ENCODE measurements at places on chromosomes 5 and 9.

DNA sequence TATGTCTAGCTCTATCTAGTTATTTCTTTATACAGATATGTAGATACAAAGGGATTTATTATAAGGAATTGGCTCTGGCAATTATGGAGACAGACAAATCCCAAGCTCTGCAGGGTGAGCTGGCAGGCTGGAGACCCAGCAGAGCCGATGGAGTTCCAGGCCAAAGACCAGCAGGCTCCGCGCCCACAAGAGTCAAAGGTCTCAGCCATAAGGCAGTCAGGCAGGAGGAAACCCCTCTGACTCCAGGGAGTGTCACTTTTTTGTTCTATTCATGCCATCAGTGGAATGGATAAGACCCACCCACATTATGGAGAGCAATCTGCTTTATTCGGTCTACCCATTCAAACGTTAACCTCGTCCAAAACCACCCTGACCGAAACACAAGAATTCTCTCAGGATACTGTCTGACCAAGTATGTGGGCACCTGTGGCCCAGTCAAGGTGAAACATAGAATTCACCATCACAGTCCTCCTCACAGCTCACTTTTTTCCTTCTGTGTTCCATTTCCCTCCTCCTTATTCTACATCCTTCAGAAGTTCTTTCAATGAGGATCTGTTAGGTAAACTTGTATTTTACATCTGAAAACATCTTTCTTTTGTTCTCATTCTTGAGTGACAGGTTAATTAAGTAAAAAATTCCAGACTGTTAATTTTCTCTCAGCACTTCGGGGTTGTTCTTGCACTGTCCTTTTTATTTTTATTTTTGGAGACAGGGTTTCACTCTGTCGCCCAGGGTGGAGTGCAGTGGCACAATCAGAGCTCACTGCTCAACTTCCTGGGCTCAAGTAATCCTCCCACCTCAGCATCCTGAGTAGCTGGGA, 21.2 kb downstream of the RNF130 start:
- DNase-seq = no peak

DNA sequence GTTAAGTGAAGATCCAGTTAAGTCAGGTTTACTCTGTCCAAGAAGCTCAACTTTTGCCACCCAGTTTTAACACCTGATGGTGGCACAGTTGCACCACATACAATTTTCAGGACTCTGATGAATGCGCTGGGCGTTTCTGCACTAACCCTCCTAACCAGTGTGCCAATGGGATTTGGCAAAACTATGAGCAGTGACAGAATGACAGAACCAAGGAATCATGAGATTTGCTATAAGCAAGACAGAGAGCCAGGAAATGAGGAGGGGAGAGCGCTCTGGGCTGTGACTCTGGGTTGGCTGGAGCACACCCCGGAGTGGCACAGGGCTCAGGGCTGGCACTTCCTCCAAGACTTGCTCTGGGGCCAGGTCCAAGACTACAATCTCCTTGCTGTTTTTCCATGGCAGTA, 84.1 kb downstream of the SH3PXD2B start:
- no peak for DNase-seq

GRCh38 chr5:125552486-125552885, 806.0 kb upstream of the ZNF608 start:
- no peak for DNase-seq

DNA sequence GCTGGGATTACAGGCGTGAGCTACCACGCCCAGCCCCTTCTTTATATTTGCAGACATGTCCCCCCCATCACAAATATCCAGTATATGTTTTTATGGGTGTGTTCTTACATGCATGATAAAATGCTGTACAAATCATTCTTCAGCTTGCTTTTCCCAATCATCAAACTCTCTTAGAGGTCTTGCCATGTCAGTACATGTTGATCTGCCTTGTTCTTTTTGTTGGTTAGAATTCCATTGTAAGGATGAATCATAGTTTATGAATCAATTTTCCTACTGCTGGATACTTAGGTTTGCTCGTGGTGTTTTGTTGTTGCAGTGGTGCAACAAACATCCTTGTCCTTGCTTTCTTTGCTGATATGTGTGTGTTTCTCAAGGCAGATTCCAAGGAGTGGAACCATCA, 79.9 kb upstream of the NEURL1B start:
- no peak for DNase-seq

- DNase-seq = no peak
Observed at GRCh38 chr5:6838736-6839135, 125.5 kb downstream of the TENT4A start.

DNA sequence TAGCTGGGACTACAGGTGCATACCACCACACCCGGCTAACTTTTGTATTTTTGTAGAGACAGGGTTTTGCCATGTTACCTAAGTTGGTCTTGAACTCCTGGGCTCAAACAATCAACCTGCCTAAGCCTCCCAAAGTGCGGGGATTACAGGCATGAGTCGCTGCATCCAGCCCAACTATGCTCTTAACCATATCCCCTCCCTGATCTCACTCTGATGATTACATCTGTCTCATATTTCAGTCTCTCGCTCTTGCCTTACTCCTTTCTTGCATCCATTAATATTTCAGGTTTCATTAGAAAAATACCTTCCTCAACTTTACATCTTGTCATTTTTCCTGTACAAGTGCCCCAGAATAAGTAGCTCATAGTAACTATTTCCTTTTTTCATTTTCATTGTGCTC, 61.0 kb upstream of the BASP1 start:
- no peak for DNase-seq

GRCh38 chr5:133426264-133426663, 186.1 kb downstream of the FSTL4 start:
- no peak for DNase-seq

DNA sequence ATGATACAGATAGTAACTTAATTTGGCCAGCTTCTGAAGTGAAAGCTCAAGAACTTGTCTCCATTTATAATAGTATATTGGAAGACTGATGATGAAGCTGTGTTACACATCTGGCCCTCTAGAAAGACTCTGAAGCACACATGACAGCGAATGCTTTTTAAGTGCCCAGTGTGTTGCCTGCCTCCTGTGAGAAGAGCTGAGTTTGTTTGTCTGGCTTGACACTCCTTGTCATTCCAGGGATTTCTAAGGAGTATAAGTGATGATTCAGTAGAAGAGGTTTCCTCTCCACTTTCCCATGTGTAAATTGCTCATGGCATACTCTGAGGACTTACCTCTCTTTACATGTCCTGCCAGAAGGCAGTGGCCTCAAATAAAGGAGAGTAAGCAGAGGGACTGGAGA, 30.4 kb upstream of the LRRTM2 start:
- DNase-seq = no peak

GRCh38 chr5:72436796-72437471, 70.3 kb downstream of the ZNF366 start:
- no peak for DNase-seq

DNA sequence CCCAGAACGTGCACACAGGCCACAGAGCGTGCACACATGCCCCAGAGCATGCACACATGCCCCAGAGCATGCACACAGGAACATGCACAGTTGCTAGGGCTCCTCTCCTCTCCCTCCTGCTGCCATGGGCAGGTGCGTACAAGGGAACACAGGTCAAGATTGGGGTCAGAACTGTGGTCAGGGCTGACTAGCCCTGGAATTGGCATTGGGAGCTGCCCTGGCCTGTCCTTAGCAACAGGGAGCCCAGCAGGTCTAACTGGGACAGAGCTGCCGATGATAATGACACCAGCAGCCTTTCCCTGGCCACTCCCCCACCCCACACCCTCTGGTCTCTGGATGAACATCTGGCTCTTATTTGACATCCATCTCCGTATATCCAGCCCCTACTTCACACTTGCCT, 8.0 kb downstream of the PCDH1 start:
- DNase-seq = no peak

- no peak for DNase-seq
Observed at GRCh38 chr9:36868586-36869282, 165.3 kb downstream of the PAX5 start.

DNA sequence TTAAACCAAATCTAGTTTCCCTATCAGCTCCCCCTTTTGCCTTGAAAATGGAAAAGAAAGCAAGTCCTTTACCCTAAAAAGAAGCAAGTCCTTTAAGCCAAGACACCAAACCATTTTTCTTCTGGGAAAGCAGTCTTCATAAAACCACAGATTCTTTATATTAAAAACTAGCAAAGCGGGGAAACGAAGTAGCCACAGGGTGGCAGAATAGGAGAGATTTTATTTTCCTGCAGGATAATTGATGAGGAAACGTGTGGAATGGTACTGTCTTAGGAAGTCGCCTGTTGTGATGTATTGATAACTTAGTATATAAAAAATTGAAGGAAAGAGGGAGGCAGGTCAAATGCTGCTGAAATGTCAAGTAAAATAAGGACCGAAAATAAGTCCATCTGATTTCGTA, 41.1 kb downstream of the ZNF883 start:
- no peak for DNase-seq

DNA sequence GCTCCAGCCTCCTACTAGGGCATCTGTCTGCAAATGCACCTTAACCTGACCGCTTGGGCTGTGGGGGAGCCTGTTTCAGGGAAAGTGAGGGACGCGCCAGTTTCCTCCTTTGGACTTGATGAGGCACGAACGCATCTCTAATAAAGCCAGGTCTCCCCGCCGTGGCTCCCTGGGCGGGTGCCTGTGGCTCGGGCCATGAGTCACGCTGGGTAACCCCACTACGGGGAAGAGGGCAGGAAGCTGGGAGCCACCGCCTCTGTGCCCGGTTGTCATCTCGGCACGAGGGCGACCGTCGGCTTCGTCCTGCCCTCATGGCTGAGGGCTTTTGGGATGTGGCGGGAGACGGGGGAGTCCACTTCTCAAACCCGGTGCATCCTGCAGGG, 12.1 kb downstream of the NOTCH1 start:
- DNase-seq = no peak

DNA sequence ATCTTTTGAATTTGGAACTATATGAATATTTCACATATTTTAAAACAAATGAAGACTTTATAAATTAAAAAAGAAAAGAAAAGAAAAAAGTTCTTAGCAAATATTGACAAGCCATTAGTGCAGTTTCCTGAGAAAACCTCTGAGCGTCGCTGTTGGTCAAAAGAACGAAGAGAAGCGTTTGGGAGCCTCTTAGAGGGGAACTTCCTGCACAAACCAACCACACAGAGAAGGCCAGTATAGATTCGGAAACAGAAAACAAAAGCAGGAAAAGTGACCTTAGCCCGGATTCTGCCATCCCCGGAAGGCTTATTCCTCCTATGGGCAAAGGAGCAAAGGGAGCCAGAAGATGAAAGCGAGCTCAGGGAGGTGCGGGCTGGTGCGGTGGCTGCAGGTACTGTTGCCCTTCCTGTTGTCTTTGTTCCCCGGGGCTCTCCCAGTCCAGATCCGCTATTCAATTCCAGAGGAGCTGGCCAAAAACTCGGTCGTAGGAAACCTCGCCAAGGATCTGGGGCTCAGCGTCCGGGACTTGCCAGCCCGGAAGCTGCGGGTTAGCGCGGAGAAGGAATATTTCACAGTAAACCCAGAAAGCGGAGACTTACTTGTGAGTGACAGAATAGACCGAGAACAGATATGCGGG, at the start of gene PCDHGB2:
TSS of gene PCDHGB2 (plus strand) at position 205 of the 637 bp plus-strand sequence. CDS start at position 347, 142 bp downstream.
- DNase-seq = no peak

GRCh38 chr5:143251190-143251589, 152.3 kb downstream of the NR3C1 start:
- no peak for DNase-seq

DNA sequence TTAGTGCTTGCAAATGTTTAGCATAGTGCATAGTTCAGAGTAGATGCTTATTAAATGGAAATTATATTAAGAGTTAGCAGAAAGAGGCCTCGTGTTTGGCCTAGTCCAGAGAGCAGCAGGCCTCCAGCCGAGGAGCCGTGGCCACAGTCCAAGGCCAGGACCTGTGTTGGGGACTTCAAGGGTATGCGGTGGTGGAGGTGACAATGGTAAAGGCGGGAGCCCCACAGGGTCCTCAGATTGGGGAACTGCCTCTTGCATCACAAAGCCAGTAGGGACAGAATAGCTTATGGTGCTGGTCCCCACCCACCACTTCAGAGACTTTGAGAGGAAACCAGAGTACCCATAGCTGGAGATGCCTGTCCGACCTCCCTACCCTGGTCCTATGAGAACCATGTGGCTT, 554.6 kb upstream of the RIOK2 start:
- no peak for DNase-seq

DNA sequence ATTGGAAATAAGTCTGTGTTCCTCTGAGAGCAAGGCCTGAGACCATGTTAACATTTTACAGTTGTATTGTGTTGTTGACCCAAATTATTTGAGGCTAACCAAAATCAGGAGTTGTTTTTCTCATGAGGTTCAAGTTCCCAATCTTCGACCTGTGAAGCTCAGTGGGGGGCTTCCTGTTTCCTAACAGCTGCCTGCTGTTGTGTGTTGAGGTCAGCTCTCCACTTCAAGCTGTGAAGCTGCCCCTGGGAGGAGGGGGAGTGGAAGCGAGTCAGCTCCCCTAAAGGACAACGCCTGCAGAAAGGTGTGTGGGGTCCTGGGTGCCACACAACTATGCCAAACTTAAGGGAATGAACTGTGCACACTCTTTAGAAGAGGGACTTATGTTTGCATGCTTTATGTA, 295.5 kb downstream of the IRX1 start:
- no peak for DNase-seq

DNA sequence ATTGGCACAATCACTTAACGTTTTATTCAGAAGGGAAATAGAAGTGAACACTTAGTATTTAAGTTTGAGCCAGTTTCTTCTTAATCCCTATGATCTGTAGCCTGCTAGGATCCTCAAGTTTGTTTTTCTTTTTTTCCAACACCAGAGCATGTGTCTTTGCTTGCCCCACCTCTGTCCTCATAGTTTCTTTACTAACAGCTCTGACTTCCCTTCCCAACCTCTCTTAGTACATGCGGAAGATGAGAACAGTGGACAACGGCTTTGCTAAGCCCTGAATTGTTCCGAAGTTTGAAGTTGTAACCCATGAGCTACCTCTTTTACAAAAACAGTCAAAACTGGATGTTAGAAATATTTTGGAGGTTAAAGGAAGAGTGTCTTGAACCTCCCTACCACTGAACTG, 61.7 kb upstream of the TAF11L2 start:
- peak; percentile 13 for DNase-seq

- no peak for DNase-seq
Observed at GRCh38 chr9:130262771-130263170, 2.8 kb upstream of the HMCN2 start.

- no peak for DNase-seq
Observed at GRCh38 chr9:90943341-90943740, 141.7 kb downstream of the SYK start.

DNA sequence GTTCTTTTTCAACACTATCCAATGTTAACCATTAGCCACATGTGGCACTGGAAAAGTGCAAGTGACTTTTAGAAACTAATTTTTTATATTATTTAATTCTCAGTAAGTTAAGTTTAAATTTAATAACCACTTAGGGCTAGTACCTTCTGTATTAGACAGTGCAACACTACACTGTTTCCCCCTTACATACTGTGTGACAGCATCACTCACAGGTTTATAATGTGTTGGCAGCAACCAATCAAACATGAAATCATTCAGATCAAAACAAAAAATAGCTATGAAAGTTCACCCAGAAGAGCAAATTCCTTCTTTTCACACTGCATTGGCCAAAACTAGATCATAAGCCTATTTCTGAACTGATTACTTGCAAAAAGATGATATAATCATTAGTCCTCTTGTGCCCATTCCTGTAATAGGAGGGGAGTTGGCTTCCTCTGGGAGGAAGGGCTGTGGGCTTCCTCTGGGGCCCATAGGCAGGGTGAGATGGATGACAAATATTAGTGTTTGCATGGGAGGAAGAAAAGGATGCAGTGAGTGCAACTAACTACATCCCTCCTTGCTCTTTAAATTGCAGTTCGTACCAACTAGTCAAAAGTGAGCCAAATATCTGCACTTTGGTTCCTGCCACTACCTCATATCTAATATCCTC, 708.1 kb upstream of the RGMB start:
- no peak for DNase-seq

GRCh38 chr5:147382776-147383175, 127.1 kb downstream of the DPYSL3 start:
- no peak for DNase-seq
